NB4 (cell line): ENCODE measurements at places on chromosomes 7 and 10.

- DNase-seq = peak; percentile 73
These were observed 232.7 kb downstream of the NSUN6 start for GRCh38 chr10:18418541-18419215.

DNA sequence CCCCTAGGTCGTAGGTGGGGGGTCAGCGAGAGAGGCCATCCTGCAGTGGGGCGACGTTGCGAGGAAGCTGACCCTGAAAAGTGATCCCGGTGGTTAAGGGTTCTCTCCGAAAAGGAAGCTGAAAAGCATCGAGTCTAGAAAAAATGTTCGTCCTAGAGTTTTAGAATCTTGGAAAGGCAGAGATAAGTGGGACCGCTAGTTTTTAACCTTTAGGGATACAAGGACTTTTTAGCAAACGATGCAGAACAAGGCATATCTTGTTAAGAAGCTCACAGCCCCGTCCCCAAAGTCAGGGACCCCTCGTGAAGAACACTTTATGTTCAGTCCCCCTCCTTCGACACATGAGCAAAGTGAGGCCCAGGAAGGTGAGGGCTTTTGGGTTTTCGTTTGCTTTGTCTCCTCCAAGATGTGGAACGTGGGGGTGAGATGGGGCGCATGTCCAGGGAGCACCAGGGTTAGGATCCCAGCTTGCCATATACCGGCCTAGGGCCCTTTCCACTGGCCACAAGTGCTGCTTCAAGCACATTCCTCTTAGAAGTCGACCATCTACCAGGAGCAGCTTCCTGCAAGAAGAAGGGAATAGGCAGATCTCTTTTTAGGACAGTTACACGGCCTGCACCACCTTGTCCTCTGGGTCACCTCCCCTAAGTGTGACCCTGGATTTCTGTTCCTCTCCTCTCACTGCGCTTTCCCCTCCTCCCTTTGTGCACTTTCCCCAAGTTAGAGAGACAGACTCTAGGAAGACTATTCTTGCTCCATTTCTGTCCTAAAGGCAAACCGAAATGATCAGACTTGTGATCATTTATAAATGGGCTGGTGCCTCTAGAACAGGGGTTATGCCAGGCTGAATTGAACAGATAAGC, 969 bp downstream of the SLC35G1 start:
- peak; percentile 12 for DNase-seq

- no peak for DNase-seq
These were observed 3.6 kb upstream of the ITGB8 start for GRCh38 chr7:20327055-20327454.

- peak; percentile 15 for DNase-seq
These were observed 144.8 kb downstream of the ICA1 start for GRCh38 chr7:8117195-8117594.

GRCh38 chr10:98748298-98748697, 301.6 kb upstream of the HPS1 start:
- DNase-seq = peak; percentile 59

DNA sequence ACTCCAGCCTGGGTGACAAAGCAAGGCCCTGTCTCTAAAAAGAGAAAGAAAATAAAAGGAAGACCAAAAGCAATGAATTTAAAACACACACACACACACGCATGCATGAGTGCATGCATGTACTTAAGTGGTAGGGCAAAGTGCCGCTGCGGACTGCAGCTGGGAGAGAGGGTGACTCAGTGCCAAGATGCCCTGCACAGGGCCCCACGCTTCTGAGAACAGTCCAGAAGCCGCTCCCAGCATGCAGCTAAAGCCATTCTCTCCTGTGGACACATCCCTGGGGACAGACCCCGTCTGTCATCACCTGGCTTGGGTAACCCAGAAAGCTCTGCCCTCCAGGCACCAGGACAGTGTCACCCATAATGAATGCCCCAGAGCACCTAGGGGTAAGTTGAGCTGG, 61.0 kb upstream of the MYL10 start:
- DNase-seq = no peak

DNA sequence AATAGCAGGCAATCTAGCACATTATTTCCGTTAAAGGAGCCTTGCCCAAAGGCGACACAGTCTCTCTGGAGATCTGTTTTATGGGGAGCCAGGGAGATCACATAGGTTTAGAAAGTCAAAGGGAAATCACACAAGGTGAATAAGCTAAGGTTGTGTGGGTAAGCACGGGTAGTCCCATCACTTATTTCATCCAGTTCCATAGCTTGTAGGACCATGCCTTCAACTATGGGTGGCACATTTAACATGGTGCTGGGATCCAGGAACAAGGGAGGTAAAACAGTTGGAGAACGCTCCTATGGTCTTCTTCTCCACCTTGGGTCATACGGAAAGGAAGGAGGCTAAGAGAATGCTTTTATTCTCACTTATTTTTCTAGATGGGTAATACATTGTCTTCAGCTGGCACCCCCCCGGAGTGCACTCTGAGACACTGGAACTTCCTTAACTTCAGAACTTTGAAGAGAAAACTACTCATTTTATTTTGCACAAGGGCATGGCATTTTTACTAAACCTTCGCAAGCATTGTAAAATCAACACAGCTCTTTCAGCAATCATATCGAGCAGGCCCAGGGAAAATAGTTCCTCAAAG, 435.4 kb downstream of the KIF20B start:
- DNase-seq = peak; percentile 38

DNA sequence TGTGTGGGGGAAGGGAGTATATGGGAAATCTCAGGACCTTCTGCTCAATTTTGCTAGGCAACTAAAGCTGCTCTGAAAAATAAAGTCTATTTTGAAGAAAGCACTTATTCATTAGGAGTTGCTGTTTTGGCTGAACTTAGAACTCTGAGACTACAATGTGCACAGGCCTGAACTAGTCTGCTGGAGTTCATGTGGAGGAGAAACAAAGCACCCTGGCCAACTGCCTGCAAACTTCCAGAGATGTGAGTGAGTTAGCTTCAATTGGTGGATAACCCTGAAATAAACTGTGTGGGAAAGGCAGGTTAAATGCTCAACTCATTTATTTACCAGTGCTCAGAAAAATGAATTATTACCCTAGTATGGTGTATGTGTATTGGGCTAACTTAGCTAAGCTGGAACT, 17.3 kb upstream of the FAM241B start:
- DNase-seq = no peak

DNA sequence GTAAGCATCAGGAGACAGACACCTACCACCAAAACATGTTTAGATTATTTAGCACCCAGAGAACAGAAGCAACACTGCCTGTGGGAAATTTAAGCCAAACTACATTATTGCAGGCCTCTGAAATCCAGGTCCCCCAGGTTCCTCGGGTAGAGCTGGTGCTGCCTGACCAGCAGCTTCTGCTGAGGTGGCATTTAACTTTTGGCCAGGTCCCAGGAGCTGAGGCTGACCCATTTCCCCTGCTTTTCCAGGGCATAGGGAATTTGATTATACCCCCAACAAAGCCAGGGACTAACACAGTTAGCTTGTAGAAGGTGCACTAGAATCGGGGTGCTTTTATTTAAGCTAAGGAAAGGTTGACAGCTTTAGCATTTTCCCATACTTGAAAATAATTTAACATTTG, 4.7 kb downstream of the LRRC4 start:
- DNase-seq = no peak

DNA sequence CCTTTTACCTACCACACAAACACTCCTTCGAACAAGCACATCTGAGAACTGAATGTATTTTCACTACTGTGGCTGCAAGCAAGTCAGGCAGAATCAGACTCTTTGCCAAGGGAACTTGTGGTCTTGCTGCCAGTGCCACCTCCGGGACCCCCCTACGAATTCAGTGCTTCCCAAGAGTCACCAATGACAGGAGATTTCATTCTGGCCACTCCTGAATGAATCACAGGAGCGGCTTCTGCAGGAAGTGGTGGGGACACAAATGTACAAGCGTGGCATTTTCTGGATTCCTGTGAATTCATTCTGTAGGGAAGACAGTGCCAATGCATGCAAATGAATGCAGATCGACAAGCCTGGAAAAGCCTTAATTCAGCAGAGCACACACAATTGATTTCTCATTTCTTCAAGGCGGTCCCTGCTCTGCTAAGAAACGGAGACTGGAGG, 161.2 kb downstream of the CAMK1D start:
- no peak for DNase-seq

- DNase-seq = no peak
These were observed 432.2 kb upstream of the KLF6 start for GRCh38 chr10:4217187-4217586.

DNA sequence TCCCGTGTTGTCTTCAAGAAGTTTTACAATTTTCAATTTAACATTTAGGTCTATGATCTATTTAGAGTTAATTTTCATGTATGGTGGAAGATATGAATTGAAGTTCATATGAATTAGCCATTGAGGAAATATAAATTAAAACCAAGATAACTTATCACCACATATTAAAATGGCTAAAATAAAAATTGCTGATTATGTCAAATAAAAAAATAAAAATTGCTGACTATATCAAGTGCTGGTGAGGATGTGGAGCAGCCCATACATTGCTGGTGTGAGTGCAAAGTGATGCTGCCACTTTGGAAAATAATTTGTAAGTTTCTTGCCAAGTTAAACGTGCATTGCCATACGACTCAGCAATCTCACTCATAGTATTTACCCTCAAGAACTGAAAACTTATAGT, 44.6 kb upstream of the AHR start:
- DNase-seq = no peak

GRCh38 chr10:130421909-130422308, 285.7 kb downstream of the GLRX3 start:
- no peak for DNase-seq

- no peak for DNase-seq
These were observed 315.7 kb downstream of the NRG3 start for GRCh38 chr10:82190432-82191260.
